ENCODE measurements at places on chromosomes 2 and 18.

GRCh38 chr2:202066875-202067274 lies 6.2 kb upstream of the KIAA2012 start:
- DNase-seq = no peak

GRCh38 chr2:69952336-69953115 lies 8.9 kb downstream of the ASPRV1 start:
- no peak for DNase-seq

GRCh38 chr2:224072541-224073188 lies 33.6 kb upstream of the SERPINE2 start:
- DNase-seq = no peak

GRCh38 chr2:34734042-34734441 lies 1134.9 kb upstream of the FAM98A start:
- DNase-seq = no peak

DNA sequence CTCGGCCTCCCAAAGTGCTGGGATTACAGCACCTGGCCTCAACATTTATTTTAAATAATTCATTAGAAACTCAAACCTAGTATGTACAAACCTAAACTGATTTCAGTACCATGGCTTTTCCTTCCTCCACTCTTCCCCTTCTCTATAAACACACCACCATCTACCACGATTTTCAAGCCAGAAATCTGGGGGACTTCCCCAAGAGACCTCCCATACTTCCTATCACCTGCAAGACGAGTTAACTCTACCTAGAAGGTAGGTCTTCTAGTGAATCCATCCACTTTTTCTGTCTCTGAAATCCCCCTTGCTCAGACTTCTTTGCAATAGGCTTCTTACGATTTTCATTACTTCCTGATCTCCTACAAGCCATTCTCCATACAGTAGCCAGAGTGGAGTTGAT lies 7.7 kb upstream of the FAM117B start:
- no peak for DNase-seq

- no peak for DNase-seq
These were observed 30.2 kb downstream of the CERKL start for GRCh38 chr2:181626671-181627070.

DNA sequence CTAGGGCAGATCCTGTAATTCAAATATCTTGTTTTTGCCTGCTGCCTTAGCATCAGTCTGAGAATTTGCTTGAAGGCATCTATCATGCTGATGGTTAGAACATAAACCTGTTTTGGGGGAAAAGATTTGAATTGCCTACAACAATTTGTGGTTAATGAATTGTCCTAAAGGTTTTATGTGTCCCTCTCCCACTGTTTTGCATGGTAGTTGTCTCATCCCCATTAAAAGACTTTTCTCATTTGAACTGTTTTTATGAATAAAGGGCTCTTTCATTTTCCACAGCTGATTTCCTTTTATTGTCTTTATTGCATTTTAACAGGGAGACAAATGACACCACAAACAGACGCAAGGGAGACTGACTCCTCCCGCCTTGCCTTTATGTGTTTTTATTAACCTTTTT lies 275.6 kb downstream of the PIK3C3 start:
- DNase-seq = no peak

DNA sequence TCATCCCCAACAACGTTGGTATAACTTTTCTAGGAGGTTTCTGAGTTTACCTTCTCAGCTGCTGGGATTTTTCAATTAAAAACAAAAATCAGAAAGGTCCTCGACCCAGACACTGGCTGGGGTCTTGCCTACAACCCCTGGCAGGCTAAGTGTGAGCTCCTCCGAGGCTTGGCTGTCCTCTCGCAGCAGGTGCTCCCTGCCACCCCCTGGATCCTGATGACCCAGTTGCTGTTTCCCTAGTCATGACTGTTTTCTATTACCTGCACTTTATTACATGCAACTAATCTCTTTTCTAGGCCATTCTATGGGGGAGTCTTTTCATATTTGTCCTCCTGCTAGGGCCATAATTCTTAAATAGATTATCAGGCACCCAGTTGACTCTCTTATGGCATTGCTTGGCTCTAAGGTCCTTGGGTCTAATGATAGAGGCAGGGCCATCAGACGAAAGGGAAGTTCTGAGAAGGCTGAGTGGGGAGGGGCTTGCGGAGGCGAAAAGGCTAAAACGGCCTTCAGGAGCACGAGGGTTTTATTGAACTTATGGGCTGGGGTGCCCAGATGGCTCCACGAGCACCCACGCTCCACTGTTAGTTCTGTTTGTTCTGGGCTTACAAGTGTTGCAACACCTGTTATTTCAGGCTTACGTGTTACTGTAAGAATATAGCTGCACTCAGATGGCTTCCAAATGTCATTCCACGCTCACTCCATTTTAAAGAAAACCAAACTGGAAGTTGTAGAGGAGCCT lies 166.0 kb downstream of the NCK2 start:
- DNase-seq = no peak

DNA sequence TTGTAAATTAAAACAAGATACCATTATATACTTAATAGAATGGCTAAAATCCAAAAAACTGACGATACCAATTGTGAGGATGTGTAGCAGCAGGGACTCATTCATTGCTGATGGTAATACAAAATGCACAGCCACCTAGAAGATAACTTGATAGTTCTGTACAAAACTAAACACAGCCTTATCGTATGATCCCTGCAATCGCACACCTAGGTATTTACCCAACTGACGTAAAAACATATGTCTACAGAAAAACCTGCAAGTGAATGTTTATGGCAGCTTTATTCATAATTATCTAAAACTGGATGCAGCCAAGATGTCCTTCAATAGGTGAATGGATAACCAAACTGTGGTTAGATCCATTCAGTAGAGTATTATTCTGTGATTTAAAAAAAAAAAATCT lies 45.5 kb downstream of the TBC1D8 start:
- no peak for DNase-seq

- DNase-seq = no peak
These were observed 96.3 kb upstream of the RAB6C start for GRCh38 chr2:129883121-129883520.

DNA sequence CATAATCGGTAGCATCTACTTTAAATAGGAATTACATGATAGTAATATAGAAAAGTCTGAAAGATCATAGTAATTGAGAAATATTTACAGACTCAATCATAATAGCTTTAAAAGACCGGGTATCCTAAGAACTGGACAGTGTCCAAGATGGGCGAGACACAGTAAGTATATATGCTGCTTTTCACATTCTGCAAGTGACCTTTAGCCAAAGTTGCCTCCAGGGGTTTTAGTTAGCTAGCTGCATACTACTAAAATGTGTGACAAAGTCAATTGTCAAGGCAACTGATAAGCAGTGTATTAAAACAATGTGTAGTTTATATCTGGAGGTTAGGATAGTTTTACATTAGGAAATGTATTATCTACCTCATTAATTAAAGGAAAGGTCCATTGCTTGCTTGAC lies 24.6 kb downstream of the CD302 start:
- no peak for DNase-seq

- no peak for DNase-seq
These were observed 203.0 kb upstream of the EPHA4 start for GRCh38 chr2:221775096-221775495.

GRCh38 chr2:11701206-11701605 lies 31.2 kb upstream of the NTSR2 start:
- peak; percentile 67 for DNase-seq

- peak; percentile 87 for DNase-seq
These were observed 35.0 kb downstream of the PIKFYVE start for GRCh38 chr2:208300847-208301618.

DNA sequence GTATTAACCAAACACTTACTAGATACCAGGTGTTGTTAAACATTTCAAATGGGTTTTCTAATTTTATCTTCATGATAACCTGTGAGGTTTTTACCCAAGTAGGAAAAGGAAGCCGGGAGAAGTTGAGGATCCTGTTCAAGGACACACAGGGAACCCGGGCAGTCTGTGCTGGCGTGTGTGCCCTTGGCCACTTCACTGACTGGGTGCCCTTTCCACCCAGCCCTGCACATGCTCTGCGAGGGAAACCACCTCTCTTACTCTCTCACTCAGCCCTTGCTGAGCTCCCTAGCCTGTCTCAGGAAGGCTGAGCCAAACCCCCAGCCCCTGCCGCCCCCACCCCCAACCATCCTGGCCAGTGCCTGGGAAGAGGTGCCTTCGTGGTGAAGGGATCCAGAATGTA lies 51.8 kb downstream of the TEX44 start:
- no peak for DNase-seq

DNA sequence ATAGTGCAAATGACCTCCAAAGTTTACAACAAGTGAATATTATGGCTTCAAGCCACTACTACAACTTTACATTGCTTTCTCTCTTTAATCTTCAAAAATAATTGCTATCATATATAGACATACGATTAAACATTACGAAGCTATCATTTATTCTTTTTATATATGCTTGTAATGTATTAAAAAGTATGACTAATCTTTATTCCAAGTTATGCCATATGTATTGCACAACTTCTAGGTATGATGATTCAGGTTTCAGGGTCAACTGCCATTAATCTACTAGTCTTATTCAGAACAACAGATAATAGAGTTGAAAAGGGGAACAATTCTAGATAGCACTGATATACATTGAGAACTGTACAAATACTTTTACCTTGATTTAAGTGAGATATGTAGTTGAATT lies 506.2 kb upstream of the TMEFF2 start:
- peak; percentile 77 for DNase-seq

DNA sequence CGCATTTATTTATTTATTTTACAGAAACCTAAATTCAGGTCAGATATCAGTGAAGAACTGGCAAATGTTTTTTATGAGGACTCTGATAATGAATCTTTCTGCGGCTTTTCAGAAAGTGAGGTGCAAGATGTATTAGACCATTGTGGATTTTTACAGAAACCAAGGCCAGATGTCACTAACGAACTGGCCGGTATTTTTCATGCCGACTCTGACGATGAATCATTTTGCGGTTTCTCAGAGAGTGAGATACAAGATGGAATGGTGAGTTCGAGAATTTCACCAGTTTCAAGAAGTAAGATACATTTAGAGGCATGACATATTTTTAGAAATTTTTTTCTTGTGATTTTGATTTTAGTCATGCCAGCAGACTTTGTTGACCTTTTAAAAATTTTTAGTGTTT lies 4.6 kb downstream of the CDCA7 start:
- DNase-seq = no peak

DNA sequence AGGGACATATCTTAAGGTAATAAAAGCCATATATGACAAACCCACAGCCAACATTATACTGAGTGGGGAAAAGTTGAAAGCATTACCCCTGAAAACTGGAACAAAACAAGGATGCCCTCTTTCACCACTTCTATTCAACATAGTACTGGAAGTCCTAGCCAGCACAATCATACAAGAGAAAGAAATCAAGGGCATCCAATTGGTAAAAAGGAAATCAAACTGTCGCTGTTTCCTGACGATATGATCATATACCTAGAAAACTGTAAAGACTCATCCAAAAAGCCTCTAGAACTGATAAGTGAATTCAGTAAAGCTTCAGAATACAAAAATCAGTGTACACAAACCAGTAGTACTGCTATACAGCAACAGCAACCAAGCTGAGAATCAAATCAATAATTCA lies 53.8 kb upstream of the PSME4 start:
- DNase-seq = no peak

- DNase-seq = peak; percentile 95
These were observed 11.4 kb upstream of the GALNT5 start for GRCh38 chr2:157245846-157246764.

GRCh38 chr2:43233218-43234212 lies 7.1 kb upstream of the ZFP36L2 start:
- DNase-seq = no peak

DNA sequence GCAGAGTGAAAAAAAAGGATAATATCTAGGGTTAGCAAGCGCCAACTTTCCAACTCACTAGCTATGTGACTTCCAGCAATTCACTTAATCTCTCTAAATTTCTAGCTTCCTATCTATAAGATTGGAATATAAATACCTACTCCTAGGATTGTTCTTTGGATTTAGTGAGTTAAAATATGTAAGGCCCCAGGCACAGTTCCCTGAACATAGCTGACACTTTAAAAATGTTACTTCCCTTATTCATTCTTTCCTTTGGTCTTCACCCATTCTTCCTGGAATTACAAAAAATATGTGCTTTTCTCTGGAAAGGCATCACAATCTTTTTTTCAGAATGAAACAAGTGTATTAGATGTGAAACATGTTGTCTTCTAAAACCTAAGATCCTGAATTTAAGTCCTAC lies 365.7 kb downstream of the RBM43 start:
- no peak for DNase-seq

GRCh38 chr2:54775710-54776109 lies 52.2 kb downstream of the EML6 start:
- no peak for DNase-seq
